ENCODE measurements at places on chromosomes 2 and 18. TPM values are rescaled to one million over a fixed set of nuclear protein-coding genes. Genes with fewer than 3 reads are reported as not detected.
A peak's percentile ranks its signal among the peaks of the same experiment; 100 is the strongest.

Gene MRPS5
- total RNA-seq, result 136 TPM

Gene CFC1
- total RNA-seq, result not detected

Gene PTRHD1
- 68.6 TPM for total RNA-seq

Gene AGXT
- not detected for total RNA-seq

Gene BCL2
- 1.5 TPM for total RNA-seq

Gene TPO
- not detected for total RNA-seq

Gene CHRND
- total RNA-seq, result not detected

Gene CXCR1
- total RNA-seq, result not detected

Gene ATP6V1B1
- not detected for total RNA-seq

Gene IL1R1
- total RNA-seq, result 0.69 TPM

Gene DSC1
- not detected for total RNA-seq

Gene DYNAP
- not detected for total RNA-seq

Gene NEU2
- total RNA-seq, result 4.0 TPM

Gene CELF4
- total RNA-seq, result not detected

GRCh38 chr2:127226520-127227263 is 6.6 kb upstream of the CYP27C1 start:
- peak; percentile 99 for DNase-seq

- DNase-seq, result no peak
These were observed 275.3 kb downstream of the TMX3 start for GRCh38 chr18:68439642-68440041.

DNA sequence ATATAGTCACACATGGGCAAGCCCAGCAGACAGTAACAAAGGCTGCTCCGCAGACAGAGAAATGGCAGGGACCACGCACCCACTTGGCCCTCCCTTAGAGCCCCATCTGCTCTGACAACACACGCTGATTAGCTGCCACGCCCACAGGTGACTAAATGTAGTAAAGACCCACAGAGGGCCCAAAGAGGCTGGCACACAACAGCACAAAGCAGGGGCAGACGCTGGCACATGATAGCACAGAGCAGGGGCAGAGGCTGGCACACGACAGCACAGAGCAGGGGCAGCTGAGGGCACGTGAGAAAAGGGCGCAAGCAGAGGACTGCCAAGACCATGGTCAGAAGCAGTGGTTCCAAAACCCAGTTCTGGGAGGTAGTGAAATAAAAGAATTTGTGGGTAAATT is 10.6 kb downstream of the AFG3L2 start:
- DNase-seq, result no peak

DNA sequence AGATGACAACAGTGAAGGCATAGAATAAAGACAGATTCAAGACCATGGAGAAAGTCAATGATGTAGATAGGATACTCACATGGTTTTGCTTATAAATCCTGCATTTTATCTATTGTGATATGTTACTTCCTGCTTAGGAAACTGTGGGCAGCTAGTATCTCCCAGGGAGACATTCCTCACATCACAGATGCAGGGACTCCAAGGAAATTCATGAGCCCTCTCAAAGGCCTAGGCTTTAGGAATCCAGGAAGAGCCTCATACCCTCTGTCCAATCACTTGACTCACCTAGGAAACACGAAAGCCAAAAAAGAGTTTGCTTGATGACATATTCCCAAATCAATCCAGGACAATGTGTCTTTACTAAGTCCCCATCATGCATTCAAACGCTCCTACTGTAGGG is 247.8 kb upstream of the KLHL29 start:
- DNase-seq, result no peak

GRCh38 chr18:76425146-76426131 is 69.6 kb downstream of the ZNF516 start:
- no peak for DNase-seq

DNA sequence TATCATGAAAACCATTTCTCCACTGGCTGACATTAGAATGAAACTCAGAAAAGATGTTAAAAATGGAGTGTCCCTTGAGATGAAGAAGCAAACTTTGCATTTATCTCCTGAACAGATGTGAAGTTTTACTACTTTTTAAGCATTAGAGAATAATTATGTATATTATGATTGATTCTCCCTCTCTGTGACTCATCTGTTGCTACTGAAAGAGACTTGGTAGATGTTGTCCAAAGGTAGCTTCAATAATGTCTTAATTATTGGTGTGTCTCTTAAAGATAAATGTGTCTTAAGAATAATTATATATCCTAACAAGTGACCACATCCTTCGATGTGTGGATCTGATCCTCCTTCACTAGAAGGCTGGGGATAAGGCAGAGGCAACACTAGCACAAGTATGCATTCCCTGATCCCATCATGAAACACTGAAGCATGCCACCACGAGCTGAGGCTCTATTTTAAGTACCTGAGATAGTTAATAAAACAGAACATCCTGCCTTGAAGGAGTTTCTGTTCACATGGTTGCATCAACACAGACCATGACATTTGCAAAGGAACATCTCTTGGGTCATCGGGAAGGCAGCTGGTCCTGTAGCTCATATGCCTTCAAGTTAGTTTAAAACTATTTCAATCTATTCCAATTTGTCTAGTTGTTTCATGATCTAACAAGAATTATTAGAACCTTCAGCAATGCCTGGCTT is 15.5 kb downstream of the RND3 start:
- no peak for DNase-seq

DNA sequence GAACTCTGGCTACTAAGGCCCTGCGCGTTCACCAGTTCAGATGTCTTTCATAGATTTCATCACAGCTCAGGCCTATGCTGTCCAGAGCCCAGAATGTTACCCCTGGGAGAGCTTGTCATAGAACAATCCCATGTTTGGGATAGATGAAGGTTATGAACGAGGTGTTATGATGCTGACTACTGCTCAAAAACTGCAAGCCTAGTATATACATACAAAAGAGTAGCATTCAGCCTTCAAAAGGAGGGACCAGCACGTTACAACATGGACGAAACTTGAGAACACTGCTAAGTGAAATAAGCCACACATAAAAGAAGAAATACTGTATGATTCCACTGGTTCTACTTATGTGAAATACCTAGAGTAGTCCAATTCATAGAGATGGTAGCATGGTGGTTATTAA is 401.9 kb downstream of the NBAS start:
- DNase-seq, result no peak

DNA sequence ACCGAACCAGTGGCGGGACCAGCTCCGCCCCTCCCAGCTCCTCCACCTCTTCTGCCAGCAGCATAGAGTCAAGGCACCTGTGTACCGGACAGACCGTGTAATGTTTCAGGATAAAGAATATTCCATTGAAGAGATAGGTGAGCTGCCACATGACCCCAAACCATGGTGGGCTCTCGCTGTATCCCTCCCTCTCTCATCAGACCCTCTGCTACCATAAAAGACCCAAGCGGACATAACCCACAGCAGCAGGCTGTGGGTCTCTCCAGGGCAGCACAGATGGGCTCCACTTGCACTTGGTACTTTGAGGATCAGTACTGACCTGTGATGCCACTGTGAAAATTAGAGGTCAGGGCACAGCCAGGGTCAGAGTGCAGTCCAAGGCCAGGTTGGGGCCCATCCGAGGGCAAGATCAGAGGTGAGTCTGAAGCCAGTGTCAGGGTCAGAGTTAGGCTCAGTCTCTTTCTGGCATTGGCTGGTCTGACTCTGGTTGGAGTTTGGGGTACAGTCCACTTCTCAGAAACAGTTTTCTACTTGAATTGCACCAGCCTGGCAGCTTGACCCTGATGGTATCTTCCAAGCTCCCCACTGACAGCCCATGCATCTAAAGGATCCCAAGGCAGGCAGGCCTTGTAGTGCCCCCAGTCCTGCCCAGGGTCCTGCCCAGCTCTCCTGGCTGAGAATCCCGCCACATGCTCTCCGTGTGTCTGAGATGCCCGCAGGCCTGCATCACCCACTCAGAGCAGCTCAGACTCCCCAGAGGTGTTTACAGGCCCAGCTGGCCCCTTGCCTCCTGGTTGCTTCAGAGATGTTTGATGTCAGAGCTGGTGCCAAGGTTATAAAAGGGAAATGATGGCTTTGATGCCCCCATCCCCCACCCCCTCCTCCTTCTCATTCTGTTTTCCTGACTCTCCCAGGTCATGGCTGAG is 212.1 kb downstream of the DYSF start:
- no peak for DNase-seq

GRCh38 chr2:66428986-66429612 is 5.8 kb upstream of the MEIS1 start:
- DNase-seq, result peak; percentile 77

GRCh38 chr2:84888401-84889276 is 7.8 kb upstream of the TRABD2A start:
- DNase-seq, result no peak

- peak; percentile 79 for DNase-seq
These were observed 39.3 kb downstream of the LCT start for GRCh38 chr2:135797497-135798274.

GRCh38 chr2:183459466-183459865 is 335.2 kb downstream of the NUP35 start:
- DNase-seq, result no peak

DNA sequence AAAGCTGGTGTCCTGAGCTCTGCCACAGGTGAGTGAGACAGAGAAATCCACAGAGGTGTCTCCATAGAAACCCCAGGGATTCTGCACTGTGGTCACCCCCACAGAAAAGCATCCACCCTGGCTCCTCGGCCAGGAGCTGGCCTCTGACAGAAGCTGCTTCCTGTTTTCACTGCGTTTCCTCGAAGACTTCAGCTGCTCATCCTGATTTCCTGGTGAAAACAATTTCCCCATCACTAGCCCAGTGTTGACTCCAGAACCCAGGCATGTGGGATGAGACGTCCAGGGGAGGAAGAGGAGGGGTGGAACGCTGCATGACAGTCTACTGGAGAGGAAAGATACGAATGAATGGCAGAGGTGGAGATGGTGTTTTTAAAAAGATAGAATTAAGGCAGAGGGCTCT is 60.3 kb upstream of the GPR45 start:
- no peak for DNase-seq

DNA sequence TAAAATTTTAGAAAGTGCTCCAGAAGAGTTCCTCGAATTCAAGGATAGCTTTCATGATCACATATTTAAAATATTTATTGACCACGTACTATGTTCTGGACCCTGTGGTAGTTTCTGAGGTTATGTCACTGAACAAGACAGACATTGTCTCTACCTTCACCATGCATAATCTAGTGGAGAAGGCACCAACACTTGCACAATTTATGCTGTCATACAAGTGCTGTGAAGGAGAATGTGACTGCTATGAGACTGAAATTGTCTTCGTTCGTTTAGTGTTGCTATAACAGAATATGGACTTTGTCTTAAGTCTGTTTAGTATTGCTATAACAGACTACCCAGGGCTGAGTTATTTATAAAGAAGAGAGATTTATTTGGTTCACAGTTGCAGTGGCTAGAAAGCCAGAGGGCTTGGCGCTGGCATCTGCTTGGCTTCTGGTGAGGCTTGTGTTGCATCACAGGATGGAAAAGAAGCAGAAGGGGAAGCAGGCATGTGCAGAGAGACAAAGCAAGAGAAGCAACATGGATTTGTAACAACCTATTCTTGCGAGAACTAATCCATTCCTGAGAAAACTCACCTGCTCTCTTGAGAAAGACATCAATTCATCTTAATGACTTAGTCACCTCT is 50.0 kb upstream of the RFX8 start:
- DNase-seq, result no peak

- no peak for DNase-seq
These were observed 201.0 kb downstream of the PMAIP1 start for GRCh38 chr18:60100778-60101177.

- DNase-seq, result no peak
These were observed 160.0 kb downstream of the BCL2 start for GRCh38 chr18:63159590-63159989.

- no peak for DNase-seq
These were observed 165.3 kb upstream of the STK17B start for GRCh38 chr2:196336715-196337114.

DNA sequence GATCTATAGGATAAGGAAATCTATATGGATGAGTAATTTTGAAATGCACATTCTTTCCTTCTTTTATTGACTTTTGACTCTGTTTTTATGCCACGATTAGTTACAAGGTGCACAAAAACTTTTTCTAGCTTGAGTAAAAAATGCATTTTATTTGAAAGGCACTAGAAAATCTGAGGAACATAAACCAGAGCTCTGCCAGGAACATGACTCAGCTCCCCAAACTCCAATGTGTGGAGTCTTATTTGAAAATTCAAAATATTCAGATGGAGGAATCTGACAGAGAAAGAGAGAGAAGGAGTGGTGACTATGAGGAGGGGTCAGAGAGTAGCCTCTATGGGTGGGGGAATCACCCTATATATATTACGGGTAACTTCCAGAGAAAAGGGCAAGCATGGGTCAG is 231.0 kb downstream of the DCC start:
- DNase-seq, result peak; percentile 45

DNA sequence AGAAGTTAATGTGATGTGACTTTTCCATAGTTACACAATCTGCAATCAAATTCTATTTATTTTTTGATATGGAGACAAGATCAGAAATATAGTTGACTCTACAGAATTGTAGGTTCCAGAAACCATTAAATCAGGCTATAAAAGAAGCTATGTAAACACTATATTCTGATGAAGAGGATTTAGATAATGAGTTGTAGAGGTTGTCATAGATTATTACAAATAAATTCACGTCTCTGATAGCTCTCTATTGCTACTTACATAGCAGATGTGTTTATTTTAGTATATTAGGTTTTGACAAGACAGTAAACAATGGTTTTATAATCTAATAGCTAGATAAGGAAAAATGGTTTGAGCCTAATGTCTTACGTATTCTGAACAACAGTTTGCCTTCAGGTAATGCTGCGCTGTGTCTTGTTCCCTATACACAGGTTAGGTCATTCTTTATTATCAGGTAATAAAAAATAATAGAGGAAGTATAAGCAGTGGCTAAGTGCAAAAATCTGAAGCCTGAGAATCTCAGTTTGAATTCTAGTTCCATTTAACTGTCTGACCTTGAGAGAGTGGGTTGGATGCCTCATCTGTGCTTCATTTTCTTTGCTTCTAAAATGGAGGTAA is 93.4 kb downstream of the PPP1R1C start:
- DNase-seq, result peak; percentile 43

All from PC-3 (cell line).